T-helper 22 cell (primary cell): ENCODE measurements at places on chromosomes 13 and 19.

GRCh38 chr19:15911599-15912235 is 13.8 kb upstream of the CYP4F2 start:
- DNase-seq, result no peak

GRCh38 chr19:36577271-36577996 is 4.3 kb upstream of the ZNF529 start:
- DNase-seq, result no peak

DNA sequence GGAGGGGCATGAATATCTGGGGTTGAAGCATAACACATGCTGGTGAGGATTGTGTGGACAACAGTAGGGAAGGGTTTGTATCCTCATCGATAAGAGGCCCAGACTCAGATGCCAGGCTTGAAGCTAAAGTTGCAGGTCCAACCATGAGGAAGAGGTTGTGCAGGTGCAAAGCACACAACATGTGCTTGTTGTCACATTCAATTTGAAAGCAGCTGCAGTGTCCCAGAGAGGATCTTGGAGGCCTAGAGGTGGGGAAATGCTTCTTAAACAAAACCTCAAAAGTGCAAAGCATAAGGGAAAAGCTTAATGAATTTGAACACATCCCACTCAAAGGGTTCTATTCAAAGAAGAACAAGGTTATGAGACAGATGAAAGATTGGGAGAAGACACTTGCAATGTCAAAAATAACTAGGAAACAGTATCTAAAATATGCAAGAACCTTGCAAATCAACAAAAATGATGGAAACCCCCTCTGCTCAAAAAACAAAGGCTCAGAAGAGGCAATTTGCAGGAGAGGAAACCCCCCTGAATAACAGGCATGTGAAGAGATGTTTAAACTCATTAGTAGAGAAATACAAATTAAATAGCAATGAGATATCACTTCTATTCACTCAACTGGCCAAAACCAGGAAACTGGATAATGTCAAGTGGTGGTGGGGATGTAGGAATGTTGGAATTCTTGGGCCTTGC is 187.1 kb downstream of the KATNAL1 start:
- no peak for DNase-seq

DNA sequence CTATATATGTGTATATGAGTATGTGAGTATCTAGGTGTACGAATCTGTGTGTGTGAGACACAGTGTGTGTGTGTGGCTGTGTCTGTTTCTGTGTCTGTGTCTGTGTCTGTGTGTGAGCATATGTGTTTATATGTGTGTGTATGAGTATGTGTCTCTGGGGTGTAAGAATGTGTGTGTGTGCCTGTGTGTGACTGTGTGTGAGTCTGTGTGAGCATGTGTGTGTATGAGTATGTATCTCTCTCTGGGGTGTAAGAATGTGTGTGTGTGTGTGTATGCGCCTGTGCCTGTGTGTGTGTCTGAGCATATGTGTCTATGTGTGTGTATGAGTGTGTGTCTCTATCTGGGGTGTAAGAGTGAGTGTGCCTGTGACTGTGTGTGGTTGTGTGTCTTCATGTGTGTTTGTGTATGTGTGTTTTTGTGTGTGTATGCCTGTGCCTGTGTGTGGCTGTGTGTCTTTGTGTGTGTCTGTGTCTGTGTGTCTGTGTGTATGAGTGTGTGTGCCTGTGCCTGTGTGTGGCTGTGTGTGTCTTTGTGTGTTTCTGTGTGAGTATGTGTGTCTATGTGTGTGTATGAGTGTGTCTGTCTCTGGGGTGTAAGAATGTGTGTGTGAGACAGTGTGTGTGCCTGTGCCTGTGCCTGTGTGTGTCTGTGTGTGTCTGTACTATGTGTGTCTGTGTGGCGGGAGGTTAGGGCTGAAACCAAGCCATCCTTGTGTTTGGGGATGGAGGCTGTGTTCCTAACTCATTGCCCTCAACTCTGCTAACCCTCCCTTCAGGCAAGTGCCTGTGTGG is 11.2 kb downstream of the AXL start:
- no peak for DNase-seq

DNA sequence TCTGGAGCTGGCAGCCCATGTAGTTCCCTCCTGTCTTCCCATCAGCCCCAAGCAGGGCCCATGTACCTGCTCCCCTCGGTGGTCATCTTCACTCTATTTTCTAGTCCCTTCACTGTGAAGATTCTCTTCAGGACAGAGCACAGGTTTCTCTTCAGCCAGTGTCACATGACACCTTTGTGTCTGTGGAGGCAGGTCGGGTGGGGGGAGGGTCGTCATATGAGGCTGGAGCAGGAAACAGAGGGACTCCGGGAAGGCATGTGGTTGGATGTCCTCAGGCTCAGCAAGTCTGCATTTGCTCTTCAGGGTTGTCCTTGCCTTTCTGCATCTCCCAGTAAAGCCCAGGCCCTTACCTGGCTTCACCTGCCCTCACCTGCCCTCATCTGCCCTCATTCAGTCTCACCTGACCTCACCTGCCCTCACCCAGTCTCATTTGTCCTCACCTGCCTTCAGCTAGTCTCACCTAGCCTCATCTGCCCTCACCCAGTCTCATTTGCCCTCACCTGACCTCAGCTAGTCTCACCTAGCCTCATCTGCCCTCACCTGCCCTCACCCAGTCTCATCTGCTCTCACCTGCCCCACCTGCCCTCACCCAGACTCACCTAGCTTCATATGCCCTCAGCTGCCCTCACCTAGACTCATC is 120.3 kb downstream of the ZDHHC20 start:
- DNase-seq, result no peak

GRCh38 chr13:46609052-46609451 is 56.1 kb downstream of the LRCH1 start:
- no peak for DNase-seq

DNA sequence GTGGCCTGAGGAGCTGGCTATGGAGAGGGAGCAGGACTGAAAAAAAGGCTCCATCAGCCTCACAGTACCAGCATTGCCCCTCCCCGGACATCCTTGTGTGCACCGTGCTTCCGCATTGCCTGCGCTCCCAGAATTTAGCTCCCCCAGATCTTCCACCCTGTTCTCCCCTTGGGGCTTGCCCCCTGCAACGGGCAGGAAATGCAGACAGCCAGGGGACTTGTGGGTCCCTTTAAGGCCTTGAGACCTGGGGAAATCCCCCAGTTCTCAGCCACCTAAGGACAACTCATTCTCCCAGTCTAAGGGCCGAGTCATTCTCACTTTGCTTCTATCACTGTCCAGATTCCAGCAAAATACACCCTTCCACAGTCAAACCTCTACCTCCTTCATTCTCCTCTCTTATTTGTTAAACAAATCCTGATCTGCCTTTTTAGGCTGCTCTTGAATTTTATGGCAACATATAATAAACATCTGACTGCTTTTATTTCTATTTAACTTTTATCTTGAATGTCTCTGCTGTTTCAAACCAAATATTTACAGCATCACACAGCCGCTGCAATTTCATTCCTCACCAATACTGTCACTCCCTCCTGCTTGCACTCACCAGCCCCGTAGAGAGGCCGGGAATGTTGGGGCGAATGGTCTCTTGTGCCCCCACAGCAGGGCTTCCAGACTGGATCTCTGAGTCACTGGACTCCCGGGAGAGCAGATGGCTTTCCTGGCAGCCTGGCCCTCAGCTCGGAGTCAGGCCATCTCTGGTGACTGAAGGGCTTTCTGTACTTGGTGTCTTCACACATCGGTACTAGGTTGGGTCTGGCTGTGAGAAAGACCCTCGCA is 221.9 kb downstream of the TSHZ3 start:
- DNase-seq, result no peak

DNA sequence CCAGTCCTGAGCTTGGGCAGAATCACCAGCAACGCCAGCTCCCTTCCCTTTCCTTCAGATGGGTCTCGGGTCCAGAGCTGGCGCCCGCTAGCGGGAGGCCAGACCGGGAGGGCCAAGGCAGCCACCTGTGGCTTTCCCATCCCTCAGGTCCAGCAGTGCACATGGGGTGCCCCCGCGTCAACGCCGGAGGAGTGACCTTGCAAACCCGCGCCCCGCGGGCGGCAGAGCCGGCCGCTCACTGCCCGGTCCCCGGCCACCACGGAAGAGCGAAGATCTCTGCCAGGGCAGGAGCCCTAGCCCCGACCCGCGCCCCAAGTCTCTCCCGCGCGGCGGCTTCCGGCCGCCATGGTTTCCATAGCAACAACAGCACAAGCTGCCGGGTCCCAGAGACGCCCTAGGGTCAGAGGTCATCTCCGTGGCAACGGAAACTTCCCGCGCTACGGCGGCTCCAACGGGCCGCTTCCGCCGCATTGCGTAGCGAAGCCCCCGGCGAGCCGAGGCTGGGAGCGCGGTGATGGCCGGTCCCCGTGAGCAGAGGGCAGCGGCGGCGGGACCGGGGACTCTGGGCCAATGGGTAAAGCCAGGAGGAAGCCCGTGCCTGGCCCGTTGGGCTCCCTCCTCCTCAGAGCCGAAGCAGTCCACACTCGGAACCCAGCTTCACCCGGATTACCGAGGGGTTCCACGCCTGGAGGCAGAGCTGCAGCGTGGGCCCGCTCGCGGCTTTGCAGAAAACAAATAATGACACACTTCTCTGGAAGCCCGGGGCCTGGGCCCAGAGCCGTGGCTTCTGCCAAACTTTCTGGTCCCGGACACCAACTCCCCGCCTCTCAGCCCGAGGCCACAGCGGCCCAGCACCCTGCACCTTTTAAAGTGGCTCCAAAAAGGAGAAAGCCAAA is 7.4 kb downstream of the FGF14 start:
- DNase-seq, result peak; percentile 86

DNA sequence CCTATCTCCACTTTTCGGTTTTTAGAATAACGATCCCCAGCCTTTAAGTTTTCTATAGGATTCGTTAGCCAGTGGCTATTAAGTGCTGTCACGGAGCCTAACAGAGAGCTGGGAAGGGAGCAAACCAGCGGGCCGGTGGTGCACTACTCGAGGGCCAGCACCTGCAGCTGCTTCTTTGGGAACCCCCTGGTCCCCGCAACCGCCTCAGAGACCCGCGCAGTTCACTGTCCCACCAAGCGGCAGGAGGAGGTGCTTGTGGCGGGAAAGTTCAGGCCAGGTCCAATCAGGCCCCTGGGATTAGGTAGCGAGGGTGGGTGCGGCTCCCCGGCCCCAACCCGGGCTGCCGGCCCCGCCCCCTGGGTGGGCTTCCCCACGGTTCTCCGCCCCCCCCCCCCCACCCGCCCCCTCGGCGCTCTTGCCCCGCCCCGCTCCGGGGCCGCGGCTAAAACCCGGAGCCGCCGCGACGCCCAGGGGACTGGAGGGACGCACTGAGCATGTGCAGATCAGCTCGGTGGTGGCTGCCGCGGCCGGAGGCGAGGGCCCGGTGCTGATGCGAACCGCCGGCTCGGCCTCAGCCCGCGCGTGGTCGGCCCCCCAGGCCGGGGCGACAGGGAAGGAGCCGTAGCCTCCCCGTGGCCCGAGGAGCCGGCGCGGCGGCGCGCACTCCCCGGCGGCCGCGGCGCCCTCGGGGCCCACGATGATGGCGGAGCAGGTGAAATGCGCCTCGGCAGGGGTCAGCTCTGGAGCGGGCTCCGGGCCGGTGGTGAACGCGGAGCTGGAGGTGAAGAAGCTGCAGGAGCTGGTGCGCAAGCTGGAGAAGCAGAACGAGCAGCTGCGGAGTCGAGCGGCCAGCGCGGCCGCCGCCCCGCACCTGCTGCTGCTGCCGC is at the start of gene SLAIN1:
TSS of gene SLAIN1 (plus strand) at position 471 of the 887 bp plus-strand sequence. CDS start at position 698, 227 bp downstream.
- DNase-seq, result peak; percentile 85
